ENCODE measurements at places on chromosomes 3 and 15.

- no peak for DNase-seq
Observed at GRCh38 chr3:134638385-134639030, 12.3 kb downstream of the KY start.

DNA sequence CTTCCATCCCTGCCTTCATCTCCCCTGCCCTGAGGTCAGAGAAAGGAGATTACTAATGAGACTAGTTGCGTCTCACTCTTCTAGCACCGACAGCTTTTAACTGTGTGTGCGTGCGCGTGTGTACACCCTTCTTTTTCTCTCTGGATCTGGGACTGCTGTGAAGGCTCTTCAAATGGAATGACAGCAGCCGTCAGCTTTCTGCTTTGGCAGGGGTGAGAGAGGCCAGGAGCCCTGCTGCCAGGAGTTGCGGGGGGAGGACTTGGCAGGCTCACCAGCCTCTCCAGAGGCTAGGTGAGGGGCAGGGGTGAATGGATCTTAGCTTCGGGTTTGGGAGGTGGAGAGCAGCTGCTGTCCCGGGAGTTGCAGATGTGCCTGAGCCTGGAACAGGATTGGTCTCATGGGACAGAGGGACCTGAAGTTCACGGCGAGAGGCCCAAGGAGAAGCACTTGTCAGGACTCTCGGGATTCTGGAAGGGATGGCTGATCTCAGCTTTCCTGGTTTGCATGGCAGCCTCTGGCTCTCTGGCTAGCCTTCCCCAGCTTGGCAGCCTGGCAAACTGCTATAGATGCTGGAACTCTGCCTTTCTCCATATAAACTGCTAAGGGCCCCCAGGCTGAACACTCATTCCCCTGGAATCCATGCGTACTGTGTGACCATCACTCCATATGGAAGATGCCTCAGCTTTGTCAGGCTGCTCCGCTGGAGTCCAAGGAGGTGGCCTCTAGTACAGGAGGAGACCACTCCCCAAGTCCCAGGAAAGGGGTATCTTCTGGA, 16.6 kb downstream of the TEX264 start:
- no peak for DNase-seq

GRCh38 chr3:136802481-136802996, 16.4 kb upstream of the SLC35G2 start:
- peak; percentile 29 for DNase-seq

- DNase-seq = no peak
Observed at GRCh38 chr3:129836381-129837064, 57.0 kb downstream of the TMCC1 start.
